ENCODE measurements at places on chromosomes 1 and 21.
A peak's percentile ranks its signal among the peaks of the same experiment; 100 is the strongest.

DNA sequence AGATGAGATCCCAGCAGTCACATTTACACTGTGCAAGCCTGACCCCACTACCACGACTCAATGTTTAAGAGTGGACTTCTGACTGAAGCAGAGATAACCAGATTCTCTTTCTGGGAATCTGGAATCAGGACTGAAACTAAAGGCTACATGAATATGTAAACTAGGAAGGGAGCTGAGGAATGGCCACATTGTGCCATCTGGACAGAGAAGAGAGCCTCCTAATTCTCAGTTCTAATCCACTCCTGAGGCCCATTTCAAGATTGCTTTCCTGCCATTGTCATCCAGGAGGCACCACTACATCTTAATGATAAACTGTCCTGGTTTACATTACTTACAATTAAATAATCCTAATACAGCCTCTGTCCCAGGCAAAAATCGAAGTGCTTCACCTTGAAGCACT, 6.5 kb downstream of the PAXBP1 start:
- no peak for DNase-seq

- DNase-seq, result no peak
Measured at GRCh38 chr1:19416921-19417470, 68.3 kb downstream of the CAPZB start.

- no peak for DNase-seq
Measured at GRCh38 chr1:17507915-17508314, 31.6 kb upstream of the ARHGEF10L start.

DNA sequence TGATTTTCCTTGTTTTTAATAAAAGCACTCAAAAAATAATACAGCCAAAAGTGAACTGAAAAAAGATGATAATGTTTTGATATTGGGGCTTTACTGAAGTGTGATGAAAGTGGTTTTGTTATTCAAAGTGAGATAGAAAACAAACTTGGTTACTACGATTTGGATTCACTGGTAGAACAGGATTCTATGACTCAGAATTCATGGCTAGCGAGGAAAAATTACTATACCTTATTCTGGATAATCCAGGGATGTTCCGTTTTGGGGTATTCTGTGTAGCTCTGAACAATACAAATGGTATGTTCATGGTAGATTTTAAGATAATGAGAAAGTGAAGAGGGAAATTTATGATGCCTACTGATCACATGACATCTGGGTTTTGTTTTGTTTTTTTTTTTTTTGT, 117.7 kb downstream of the NRDC start:
- no peak for DNase-seq

DNA sequence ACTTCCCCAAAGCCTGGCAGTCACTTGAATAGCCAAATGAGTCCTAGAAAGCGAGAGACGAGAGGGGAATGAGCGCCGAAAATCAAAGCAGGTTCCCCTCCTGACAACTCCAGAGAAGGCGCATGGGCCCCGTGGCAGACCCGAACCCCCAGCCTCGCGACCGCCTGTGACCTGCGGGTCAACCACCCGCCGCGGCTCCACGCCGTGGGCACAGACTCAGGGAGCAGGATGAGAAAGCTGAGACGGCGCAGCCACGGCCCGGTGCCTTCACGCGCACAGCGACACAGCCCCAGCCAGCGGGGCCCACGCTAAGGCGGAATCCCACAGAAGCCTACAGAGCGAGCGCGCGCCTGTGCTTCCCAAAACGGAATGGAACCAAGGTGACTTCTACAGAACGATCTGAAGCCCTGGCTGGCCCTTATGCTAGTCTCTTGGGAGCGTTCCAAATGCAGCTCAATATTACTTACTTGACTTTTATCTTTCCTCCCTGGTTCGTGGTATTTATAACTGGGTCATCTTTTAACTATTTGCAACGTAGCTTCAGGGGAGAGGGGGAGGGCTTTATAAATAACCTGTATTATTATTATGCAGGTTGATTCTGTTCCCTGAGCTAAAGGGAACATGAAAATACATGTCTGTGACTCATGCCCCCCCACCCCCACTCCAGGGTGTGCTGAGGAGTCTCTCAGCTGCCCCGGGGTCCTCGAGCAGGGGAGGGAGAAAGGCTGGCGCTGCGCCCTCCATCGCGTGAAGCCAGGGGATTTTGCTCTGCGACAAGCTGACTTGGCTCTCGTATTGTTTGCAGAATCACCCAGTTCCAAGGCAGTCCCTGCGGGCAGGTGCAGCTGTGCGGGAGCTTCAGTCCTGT, 1.7 kb downstream of the TSPEAR start:
- DNase-seq, result peak; percentile 74

DNA sequence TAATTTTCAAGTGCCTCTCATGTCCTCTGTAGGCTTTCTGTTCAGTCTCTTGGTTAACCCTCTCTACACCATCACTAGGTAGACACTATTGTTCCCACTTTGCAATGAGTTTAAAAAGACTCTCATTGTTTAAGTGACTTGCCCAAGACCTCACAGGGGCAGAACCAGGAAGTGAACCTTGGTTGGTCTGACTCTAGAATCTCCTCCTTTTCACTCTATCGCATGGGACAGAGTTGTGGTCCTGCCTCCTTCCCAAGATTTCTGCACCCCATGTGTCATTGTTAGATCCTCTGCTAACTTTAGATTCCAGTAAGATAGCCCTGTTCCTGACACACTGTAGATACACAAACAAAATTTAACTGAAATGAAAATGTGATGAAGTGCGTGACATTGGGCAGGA, 481.7 kb upstream of the USP24 start:
- DNase-seq, result no peak

GRCh38 chr21:33244779-33245105, 15.0 kb downstream of the IFNAR2 start:
- DNase-seq, result no peak

DNA sequence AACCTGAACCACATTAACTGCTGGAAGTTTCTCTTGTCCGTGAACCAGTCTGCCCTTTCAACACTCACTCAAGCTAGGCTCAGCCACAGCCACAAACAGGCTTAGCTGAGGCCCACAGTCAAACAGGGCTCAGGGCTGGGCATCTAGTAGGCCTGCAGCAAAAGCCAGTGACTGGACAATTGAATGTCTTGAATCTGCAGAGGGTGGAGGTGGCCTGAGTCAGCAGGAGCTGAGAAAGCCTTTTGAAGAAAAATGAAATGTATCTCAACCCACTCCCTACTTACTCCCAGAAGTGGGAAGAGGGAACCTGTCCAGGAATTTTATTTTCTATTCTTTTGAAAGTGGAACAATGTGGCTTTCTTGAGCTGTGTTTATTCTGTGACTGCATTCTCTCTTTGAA, 95.4 kb downstream of the PTPRU start:
- no peak for DNase-seq

All from NCI-H146 (cell line).